Kasumi-1 (cell line): ENCODE measurements at places on chromosomes 2 and 18.

GRCh38 chr2:142174176-142174575, 43.4 kb upstream of the LRP1B start:
- no peak for DNase-seq

GRCh38 chr2:128538396-128538795, 219.7 kb upstream of the HS6ST1 start:
- no peak for DNase-seq

DNA sequence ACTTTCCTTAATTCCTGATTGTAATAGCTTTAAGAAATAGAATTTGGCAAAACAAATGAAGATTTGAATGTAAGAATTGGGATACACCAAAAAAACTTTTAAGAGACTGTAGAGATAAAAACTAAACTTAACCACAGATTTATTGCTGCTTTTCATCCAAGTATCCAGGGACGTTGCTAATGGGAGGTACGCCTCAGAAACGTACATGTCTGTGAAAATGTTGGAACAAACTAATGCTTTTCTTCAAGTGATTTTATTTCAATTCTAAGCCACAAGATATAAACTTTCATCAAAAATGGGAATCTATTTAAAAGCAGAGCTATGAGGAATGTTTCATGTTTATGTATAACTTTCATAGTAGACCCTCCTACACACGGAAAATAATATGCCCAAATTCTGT, 66.3 kb downstream of the ARHGAP15 start:
- no peak for DNase-seq

DNA sequence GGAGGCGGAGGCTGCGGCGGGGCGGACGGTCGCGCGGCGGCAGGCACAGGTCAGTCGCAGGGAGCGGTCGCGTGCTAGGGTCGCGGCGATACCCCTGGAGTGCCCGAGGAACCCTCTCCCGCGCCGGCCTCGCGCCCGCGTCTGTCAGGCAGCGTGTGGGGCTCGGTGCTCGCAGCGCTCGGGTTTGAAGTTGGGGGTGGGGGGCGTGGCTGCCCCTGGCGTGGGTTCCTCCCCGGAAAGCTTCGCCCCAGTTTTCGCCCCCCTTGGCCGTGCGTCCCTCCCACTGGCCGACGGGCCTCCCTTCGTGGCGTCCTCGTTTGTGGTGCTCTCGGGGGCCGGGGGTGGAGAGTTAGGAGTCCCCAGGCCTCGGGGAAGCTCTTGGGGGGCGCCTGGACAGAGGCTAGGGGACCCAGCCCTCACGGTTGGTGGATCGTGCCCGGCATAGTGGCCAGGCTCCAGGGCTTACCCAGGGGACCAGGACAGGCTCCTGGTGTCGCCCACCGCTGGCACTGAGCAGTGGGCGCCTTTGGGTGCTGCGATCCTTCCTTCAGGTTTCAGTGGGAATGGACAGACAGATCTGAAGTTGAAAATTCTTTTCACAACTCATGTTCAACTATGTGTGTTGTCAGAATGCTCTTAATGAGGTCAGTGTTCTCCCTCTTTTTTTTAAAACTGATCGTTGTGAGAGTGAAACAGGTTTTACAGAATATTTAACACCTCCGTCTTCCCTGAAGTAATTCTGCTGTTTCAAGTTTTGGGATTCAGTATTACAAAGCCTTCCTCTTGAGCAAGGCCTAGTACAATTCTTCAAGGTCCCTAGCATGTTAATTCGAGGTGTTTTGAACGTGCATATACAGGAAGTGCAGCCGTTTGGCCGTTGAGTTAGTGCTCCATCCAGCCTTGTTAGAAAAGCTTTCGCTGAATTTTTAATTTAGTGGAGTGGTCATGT, 604 bp downstream of the RALBP1 start:
- DNase-seq, result peak; percentile 62

GRCh38 chr2:105081006-105081601, 43.2 kb downstream of the MRPS9 start:
- DNase-seq, result no peak

- no peak for DNase-seq
Observed at GRCh38 chr2:237147317-237147716, 61.6 kb downstream of the COPS8 start.

- DNase-seq, result no peak
Observed at GRCh38 chr2:119469661-119470297, 38.1 kb downstream of the TMEM37 start.

- DNase-seq, result no peak
Observed at GRCh38 chr2:2694746-2695145, 363.7 kb upstream of the MYT1L start.

GRCh38 chr2:148955798-148956197, 80.8 kb downstream of the KIF5C start:
- DNase-seq, result no peak

DNA sequence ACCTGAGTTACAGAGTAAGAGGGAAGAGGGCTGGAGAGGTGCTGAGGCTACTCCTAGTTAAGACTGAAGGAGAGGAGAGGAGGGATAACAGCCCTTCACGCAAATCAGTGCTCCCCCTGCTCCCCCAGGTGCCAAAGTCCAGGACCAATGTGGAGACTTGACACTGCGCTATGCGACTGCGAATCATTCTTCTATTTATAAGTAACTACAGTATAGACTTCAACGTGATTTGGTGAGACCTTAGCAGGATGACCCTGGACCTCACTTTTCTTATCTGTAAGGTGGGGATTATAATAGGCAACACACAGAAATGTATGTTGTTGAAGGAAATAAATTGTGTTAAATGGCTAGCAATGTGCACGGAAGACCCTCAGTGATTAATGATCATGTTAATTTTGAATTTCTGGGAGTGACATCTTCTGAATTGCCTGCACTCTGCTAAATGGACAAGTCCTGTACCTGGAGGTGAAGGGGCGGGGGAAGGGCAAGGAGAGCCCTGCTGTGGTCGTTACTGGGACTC, 11.0 kb downstream of the EN1 start:
- no peak for DNase-seq

DNA sequence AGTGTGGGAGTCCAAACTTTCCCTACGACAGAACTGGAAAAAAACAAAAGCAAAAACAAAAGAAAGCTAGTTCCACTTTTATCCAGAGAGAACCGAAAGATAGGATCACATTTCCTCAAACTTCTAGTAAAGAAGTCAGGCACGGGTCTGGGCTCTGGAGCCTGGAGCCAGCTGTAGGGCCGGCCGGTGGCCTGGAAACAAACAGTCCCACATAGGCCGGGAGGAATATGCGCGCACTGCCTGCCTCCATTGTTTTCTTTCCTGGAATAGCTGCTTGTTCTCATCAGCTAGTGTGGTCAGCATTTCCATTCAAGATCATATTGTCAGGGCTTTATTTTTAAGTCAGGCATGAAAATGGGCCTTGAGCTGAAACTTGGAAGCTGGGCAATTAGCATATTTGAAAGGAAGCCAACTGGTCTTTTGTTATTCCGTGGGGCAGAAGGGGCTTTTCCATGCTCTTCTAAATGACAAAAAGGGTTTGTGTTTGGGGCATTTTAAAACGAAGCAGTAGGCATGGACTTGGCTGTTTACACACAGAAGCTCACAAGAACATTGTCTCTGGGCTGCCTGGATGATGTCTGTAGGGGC, 58.7 kb upstream of the RFX8 start:
- DNase-seq, result no peak

DNA sequence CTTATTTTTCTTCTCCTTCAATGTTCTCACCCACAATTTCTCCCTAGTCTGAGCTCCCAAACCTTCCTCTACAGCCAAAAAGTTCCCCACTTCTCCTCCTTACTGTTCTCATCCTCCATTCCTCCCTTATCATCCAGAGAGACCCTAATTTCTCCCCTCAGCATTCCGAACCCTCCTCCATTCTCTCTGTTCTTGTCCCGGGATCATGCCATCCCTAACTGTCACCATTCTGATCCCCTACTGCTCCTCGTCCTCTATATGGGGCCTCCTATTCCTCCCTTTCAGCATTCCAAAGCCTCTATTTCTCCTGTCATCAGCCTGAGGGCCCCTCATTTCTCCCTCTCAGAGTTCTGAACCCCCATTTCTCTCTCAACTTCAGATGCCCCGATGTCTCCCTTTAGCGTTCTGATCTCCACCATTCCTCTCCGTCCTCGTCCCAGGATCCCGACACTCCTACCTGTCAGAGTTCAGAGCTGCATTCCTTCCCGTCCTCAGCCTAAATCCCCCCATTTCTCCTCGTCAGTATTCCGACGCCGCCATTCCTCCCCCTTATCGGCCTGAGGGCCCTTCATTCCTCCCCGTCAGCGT, 522 bp downstream of the MBD1 start:
- no peak for DNase-seq

GRCh38 chr2:149204686-149205085, 125.7 kb upstream of the LYPD6 start:
- DNase-seq, result no peak

DNA sequence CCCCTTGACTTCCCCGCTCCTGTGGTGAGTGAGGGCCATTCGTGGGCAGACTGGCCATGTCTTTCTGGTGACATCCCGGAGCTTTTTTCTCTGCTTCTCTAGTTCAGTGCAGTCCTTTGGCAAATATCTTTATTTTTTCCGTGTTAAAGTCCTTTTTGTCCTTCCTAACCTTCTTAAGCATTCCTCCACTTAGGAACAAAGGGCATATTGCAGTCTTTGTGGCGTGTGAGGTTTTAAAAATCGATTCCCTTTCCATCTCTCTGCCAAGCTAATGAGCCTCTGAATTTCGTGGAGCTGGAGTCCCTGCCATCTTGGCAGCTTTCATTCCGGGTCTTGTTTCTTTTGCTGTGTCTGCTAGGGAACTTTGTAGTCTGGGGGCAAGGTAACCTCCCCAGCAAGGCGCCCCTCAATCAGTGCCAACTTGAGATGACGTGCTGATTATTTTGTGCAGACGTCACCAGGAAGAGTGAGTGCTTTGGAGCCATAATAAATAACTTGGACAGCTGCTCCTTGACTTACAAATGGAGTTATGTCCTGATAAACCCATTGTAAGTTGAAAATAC, 5.1 kb downstream of the CNNM3 start:
- DNase-seq, result no peak

DNA sequence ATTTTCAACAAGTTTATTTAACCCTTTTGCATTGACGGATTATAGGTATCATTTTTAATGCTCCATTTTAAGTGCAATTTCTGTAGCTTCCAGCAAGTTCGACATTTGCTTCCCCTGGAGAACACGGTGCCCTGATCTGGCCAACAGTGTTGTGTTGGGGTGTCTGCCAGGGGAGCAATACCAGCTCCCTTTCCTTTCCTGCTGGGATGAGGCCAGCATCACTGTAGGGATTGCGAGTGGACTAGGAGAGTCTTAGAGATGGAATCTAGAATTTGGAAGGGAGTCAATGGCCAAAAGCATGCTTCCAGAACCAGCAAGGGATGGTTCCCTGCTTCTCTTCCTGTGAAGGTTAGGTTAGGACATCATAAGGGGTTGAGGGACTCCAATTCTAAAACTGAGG, 135.2 kb downstream of the RTN4 start:
- no peak for DNase-seq

DNA sequence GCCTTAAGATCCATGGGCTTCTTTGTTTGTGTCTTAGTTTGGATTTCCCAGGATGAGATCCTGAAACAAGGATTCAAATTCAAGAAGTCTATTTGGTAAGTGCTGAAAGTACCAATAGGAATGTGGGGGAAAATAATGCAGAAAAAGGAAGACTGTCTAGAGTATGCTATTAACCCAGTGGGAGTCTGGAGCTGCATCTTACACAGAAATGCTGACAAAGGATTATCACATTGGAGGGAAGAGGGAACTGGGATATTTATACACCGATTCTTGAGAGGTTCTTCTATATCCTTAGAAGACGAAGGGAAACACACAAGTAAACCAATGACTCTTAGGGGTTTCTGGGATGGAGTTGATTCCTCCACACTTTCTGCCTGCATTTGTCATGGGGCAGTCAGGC, 294.8 kb upstream of the FIGN start:
- DNase-seq, result no peak

GRCh38 chr2:218992703-218993344, 398 bp downstream of the CRYBA2 start:
- DNase-seq, result no peak

GRCh38 chr2:181680937-181681811, 857 bp upstream of the NEUROD1 start:
- DNase-seq, result no peak

GRCh38 chr2:150585221-150585971, 97.9 kb upstream of the RND3 start:
- no peak for DNase-seq

DNA sequence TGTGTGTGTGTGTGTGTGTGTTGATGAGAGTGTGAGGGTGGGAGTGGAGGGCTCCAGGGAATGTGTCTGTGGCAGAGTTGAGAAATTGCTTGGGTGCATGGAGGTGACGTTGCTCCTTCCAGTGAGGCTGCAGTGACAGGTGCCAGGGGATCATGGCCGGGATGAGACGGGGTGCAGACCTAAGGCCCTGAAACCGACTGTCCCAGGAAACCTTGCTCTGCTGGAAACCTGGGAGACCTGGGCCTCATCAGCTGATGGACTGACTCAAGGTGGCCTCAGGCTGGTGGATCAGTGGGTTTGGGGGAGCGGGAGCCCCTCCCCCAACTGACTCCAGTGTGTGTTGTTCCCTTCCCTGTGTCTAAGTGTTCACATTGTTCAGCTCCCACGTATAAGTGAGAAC, 56.6 kb downstream of the INHBB start:
- DNase-seq, result no peak

DNA sequence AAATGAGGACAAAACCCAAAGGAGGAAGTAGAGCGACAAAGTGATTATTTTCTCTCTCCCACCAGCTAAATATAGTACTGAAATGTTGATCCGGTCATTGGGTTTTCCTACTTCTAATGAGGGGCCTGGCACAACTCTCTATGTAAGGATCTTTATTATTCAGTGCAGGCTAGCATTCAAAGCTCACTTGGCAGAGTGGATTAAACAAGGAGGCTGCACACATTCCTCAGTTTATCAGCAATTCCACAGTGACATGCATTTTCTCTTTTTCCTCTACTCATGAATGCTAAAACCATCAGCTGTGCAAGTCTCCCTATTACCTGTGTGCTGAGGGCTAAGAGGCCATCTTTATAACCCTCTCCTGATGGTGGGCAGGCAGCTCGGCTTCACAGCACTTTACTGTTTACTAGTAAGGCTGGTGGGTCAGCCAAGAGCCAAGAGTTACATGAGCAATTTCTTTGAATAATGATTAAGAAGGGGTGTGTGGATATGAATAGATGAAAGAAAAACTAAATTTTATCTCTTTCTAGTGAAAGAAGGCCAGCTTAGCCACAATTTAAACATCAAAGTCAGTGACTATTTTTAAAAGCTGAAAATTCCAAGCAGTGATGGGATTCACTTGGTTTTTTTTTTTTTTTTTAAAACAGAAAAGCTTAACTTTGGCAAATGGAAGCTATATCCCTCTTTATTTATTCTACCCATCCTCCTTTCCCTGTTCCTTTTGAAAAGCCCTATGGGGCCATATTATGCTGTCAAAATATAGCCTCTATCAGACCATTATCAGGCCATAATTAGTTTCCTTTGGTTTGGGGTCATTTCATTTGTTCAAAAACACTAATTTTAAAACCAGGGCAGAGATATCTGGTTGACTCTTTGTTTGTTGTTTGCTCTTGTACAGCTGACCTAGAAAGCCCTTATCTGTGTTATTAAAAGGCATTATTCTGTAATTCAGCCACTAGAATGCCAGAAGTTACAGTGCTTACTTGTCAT, 111.0 kb downstream of the RBM43 start:
- DNase-seq, result peak; percentile 76

DNA sequence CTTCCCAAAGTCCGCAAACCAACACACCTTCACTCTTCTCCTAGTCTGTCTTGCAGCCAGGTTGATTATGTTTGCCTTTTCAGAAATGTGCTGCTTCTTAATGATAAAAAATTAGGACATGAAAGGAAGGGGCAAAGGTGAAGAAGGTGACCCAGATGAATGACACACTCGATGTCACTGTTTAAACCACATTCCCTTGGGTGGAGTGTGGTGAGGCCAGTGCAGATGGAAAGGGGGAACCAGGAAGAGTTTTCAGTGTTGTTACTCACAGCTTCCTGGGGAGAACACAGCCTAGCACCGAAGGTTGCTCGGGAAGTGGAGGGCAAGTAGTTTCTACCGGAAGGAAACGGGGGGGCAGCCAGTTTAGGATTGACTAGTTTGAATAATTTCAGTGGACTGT, 57.2 kb upstream of the BOD1L2 start:
- DNase-seq, result peak; percentile 6
